ENCODE measurements at places on chromosomes 4 and X. TPM values are rescaled to one million over a fixed set of nuclear protein-coding genes. Genes with fewer than 3 reads are reported as not detected.

- DNase-seq, result no peak
These were observed 140.3 kb upstream of the ZXDB start for GRCh38 chrX:57451426-57452020.

The HERC5 gene
- total RNA-seq, result 44.2 TPM

The RBM46 gene
- not detected for total RNA-seq

The MAOA gene
- 3.3 TPM for total RNA-seq

DNA sequence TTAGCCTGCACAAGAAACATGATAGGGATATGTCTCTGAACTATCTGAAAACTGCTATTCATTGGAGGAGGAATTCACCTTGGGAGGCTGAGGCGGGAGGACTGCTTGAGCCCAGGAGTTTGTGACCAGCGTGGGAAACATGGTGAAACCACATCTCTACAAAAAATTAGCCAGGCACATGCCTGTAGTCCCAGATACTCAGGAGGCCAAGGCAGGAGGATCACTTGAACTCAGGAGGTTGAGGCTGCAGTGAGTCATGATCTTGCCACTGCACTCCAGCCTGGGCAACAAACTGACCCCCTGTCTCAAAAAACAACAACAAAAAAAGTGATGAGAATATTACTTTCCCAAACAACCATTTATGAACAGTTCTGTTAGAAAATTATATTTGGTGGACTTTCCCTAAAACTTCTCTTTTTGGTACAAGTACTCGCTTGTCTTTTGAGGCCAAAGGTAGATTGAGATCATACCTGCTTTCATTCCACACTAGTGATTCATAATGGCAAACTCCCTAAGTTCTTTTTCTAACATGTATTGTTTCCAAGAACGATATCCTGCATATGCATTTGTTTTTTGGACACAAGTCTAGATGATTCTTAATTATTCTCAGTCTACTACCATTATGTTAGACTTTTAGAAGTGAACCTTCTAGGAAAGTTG, 33.4 kb downstream of the METTL14 start:
- DNase-seq, result no peak

DNA sequence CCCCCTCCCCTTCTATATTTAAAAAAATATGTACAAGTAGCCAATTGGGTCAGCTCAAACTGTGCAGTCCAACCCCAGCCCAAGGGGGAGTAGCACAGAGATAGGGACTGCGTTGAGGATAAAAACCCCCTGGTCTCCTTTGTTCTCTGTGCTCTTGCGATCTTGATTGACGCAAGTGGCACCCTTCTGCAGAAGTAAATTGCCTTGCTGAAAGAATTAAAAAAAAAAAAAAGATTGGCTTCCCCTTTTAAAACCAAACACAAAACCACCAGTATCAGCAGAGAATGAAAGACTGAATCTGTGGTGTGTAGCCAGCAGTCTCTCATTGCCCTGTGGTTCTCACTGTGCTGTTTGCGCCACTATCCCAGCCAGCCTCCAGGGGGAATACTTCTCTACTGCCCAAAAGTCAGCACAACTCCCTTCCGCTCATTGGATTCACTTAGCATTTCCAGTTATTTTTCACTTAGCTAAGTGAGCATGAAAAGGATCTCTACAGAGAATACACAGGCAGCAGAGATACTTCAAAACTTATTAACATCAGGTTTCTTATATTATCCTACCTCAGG, 29.7 kb downstream of the MANBA start:
- no peak for DNase-seq

The KIF4A gene
- 30.9 TPM for total RNA-seq

GRCh38 chr4:140044337-140044902, 109.6 kb downstream of the MAML3 start:
- DNase-seq, result no peak

The PNMA5 gene
- total RNA-seq, result not detected

DNA sequence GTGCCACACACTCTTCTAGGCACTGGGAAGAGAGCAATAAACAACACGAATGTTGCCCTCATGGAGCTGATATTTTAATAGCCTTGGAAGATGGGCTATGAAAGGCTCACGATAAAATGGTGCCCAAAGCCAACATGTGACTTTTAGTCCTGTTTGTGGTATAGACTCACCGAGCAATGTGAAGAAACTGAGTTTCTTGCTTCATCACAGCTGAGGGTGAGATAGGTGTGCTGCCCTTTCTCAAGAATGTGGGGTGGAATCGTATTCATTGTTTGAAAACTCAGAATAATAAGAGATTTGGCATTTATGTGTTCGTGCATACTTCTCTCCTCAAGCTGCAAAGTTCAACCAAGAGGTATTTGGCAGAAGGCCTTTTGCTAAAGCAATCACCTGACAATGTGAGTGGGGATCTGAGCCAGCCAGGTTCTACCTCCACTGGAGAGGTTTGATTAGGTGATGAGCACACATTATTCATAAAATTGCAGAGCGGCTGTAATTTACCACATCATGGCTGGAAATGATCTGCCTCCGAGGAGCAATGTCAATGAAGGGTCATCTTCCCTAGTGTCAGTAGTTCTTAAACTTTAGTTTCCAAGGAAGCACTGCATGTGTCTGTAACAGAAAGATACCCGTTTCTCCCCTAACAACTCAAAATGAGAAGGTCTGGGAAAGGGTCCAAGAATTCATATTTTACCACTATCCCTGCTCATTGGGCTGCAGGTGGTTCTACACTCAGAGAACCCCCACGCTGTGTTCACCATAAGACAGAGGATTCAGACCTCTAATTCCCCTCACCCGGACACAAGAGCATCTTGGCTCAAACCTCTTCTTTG, 41.9 kb upstream of the CBR4 start:
- no peak for DNase-seq

- DNase-seq, result no peak
These were observed 15.1 kb downstream of the S100G start for GRCh38 chrX:16665089-16665488.

The DUSP9 gene
- total RNA-seq, result 0.27 TPM

GRCh38 chrX:103170216-103170615, 44.7 kb upstream of the BEX4 start:
- no peak for DNase-seq

The PRR32 gene
- total RNA-seq, result not detected

DNA sequence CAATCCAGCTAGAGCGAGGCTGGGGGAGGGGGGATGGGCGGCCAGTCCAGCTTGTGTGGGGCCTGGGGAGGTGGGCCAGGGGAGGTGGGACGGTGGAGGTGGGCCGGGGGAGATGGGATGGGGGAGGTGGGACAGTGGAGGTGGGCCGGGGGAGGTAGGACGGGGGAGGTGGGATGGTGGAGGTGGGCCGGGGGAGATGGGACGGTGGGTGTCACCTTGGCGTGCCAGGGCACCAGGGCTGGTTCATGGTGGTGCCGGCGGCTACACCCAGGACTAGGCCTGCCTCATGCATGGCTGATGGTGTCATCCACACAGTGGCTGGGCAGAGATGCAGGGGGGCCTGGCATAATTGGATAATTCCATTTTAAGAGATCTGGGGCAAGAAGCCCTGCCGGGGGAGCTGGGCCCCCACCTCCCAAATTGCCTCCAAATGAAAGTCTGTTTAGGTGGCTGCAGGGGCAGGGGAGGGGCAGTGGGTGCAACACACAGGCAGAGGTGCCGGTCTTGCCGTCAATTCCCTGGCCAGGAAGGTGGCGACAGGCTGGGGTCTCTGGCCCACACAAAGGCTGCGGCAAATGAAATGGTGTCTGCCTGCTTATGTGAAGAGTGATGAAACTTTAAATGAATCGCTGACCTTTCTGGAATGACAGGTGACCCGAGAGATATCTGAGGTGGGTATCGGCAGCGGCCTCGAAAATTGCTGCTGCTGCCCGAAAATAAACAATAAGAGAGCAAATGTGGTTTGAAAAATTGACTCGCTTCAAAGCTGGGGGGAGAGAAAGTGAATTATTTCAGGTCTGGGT, 82.1 kb downstream of the FAM53A start:
- no peak for DNase-seq

DNA sequence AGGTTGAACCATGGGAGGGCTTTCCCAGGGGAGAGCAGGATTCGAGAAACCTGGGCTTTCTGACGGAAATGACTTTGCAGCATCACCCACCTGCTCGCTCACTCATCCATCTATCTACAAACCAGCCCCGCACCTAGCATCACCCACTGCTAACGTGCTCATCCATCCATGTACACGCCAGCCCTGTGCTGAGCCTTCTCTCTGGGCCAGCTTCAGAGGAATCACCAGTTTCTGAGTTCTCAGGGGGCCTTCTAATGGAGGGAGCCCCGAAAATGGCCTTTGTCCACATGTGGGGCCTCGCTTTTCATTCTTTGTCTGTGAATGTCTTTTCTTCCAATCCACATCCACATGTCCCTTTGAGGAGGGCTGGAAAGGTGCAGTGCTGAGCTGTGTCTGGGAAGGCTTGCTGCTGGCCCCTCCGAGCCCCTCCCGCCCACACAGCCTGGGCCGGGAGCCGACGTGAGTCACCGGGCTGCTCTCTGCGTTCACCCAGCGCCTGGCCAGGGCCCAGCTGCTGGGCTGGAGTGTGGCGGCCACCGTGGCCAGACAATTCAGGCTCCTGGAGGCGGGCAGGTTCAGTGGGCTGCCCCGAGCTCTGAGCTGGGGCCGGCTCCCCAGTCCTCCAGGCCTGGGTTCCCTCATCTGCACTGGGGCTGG, 14.7 kb downstream of the SORCS2 start:
- DNase-seq, result peak; percentile 60

The ADH1C gene
- total RNA-seq, result 5.8 TPM

The NAP1L3 gene
- total RNA-seq, result not detected

- DNase-seq, result no peak
These were observed 159.9 kb downstream of the UNC5C start for GRCh38 chr4:95388911-95389310.

The TRPC3 gene
- total RNA-seq, result not detected

GRCh38 chr4:189504220-189504619, 436.5 kb upstream of the FRG1 start:
- no peak for DNase-seq

- DNase-seq, result no peak
These were observed 482.9 kb downstream of the NAF1 start for GRCh38 chr4:162683659-162684370.

GRCh38 chrX:72573158-72573511, 492 bp upstream of the HDAC8 start:
- no peak for DNase-seq

- DNase-seq, result no peak
These were observed 53.6 kb downstream of the SLC7A11 start for GRCh38 chr4:138188406-138189084.

DNA sequence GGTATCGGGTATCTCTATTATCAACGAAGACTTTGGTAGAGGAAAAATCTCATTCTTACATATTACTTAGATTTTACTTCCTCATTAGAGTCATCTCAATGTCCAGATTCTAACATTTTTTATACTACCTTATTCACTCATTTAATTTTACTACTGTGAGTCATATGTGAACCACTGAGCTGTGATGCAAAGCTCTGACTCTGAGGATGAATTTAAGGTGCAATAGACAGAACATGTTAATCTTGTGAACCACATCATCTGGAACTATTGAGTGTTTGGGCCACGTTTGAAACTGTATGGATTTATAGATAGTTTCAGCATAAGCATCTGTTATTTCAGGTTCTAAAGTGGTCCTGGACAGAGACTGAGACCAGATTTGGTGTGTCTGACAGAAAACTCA, 78.4 kb downstream of the PWWP3B start:
- DNase-seq, result no peak

DNA sequence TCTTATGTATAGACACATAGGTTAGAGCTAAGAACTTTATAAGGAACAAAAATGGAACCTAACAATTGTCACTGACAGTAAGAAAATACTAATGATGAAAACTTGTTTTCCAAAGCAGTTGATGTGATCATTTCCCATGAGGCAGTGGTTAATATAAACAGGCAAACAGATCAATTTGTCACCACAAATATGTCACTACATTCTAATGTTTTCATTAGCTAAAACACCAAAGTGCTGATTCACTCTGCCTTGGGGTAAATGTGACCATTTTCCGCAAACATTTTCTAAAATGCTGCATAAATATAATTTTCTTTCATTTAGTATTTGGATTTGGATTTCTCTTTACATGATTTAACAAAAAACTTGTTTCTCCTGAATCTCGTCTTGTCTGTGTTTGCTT, 408.9 kb upstream of the CTSO start:
- no peak for DNase-seq

- no peak for DNase-seq
These were observed 169.4 kb downstream of the GLUD2 start for GRCh38 chrX:121216641-121217374.

The TMEM31 gene
- not detected for total RNA-seq

DNA sequence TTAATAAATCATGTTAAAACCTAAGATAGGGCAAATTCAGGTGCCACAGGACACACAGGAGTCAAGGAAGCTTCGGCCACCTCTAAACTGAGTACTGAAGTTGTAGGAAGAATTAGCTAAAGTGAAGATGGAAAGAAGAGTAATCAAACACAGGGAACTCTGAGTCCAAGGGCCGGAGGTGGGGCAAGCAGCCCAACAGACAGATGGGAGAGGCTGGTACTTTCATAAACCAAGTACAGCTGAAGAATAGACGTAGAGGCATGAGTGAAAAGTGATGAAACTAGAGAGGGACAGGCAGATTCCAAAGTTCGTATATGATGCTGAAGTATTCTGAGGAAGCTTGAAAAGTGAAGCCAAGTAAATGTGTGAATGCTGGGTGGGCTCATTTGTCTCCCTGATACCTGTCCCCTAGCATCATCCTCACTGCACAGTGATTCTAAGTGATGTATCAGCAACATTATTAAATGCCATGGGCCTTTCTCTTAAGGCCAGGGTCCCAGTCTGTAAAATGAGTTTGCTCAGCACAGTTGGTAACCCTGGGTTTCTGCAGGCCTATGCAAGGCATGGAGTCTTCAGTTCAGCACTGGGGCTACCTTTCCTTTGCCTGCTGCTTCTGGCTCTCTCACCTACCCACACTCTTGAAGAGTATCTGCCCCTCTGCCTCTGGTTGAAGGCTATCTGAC, 203.3 kb downstream of the NR3C2 start:
- DNase-seq, result no peak

GRCh38 chrX:152810403-152810802, 20.2 kb downstream of the CETN2 start:
- DNase-seq, result no peak

Data from Calu3 (cell line).